Stimulated activated CD4-positive, alpha-beta T cell treated with anti-CD3 and anti-CD28 coated beads, Interleukin-1b, Interleukin-23, amount 100 ng/mL, for 1 hour (primary cell): ENCODE measurements at places on chromosomes 11 and 22.

DNA sequence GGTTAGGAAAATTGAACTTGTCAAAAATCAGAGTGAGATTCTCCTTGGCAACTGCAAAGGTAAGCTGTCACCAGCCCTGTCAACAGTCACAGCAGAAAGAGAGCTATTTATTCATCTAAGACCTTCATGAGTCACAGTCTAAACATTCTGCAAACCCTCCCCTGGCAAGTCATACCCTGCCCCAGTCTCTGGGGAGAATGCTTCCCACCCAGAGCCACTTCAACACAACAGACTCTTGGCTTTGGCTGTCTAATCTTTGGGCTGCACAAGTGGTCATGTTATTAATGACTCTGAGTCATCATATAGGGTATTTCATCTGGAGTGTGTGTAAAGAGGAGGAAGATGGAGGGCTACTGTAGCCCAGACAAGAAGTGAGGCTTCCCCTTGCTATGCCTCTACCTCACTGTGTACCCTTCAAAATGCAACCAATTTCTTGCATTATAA is 153.4 kb downstream of the CCDC34 start:
- no peak for DNase-seq

GRCh38 chr11:119580081-119580480 is 148.9 kb downstream of the NECTIN1 start:
- DNase-seq, result no peak

- no peak for DNase-seq
Observed at GRCh38 chr22:34308101-34308500, 387.8 kb upstream of the LARGE1 start.

GRCh38 chr11:110289472-110289871 is 6.9 kb downstream of the RDX start:
- DNase-seq, result no peak

GRCh38 chr22:36986242-36986821 is 32.9 kb downstream of the TST start:
- DNase-seq, result no peak

- DNase-seq, result no peak
Observed at GRCh38 chr11:66476841-66477251, 3.4 kb upstream of the DPP3 start.

DNA sequence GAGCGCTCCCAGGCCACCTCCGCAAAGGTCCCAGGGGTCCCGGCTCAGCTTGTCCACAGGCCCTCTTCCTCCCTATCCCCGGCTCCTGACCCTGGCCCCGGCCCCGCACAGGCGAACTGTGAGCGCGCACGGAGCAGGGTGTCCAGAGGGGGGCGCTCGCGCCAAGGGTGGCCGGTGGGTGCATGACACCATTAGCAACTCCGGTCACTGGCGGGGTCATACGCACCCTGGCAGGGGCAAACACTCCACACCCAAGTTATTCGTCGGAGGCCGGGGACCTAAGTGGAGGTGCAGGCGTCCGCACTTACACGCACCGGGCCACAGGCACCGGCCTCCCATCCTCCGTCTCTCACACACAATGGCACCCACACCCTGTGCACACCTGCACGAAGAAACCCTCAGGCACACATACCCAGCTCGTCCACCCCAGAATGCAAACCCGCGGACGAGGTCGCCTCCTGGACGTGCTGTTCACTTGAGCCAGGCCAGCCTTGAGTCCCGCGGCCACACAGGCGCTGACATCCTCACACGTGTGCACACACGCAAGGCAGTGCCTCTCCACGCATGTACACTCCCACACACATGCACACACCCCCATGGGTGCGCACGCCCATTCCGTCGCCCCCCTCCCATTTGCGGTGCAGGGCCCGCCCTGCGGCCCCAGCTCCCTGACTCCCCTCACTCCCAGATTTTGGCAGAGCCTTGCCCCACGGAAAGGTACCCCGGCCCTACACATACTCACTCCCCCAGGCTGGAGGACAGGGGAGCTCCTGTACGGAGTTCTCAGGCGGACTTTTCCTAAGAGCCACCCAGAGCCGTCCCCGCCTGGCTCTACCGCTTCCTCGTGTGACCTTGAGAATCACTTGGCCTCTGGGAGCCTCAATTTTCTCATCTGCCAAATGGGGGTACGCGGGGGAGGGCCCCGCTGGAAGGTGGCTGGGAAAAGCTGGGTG is at the start of gene RASGRP2:
RASGRP2 (minus strand) TSS at position 552 of the 953 bp plus-strand sequence. CDS start 1,276 bp downstream, outside the sequence.
- peak; percentile 61 for DNase-seq

- no peak for DNase-seq
Observed at GRCh38 chr11:127440616-127441015, 440.0 kb upstream of the KIRREL3 start.

DNA sequence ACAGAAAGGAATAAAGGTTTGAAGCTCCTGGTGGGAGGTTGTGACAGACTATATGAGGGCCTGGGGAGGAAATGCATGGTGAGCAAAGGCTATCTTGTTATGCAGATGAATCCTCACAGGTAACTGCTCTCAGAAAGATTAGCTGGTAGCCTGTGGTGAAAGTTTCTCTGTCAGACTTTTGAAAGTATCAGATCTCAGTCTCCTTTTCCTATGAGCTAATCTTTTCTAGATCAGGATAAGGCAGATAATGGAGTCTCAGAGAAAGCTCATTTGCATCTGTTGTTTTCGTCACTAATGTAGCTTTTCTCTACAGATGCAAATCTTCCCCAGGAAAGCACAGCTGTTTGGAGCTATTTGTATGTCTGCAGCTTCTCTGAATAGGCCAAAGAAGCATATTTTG is 21.0 kb upstream of the OR6X1 start:
- DNase-seq, result no peak

GRCh38 chr22:37633089-37633624 is 6.3 kb upstream of the SH3BP1 start:
- no peak for DNase-seq

DNA sequence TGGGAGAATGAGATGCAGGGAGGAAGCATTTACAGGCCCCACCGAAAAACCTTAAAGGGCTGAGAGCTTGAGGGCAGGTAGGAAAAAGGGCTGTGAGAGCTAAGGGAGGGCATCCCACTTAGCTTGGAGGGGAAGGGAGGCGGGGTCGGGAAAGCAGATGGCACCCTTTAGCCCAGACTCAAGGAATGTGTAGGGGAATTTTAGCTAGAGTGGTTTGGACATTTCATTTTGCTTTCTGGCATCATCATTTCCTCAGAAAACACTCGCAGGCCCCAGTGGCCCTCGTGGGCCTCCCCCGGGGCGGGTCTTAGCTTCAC is 846 bp upstream of the STIM1 start:
- DNase-seq, result no peak

- no peak for DNase-seq
Observed at GRCh38 chr11:1064167-1064566, 10.5 kb upstream of the MUC2 start.

- no peak for DNase-seq
Observed at GRCh38 chr22:46448333-46448732, 89.1 kb downstream of the CELSR1 start.

GRCh38 chr22:34198976-34199375 is 278.7 kb upstream of the LARGE1 start:
- no peak for DNase-seq

- DNase-seq, result no peak
Observed at GRCh38 chr11:44870181-44870580, 80.5 kb downstream of the TP53I11 start.

DNA sequence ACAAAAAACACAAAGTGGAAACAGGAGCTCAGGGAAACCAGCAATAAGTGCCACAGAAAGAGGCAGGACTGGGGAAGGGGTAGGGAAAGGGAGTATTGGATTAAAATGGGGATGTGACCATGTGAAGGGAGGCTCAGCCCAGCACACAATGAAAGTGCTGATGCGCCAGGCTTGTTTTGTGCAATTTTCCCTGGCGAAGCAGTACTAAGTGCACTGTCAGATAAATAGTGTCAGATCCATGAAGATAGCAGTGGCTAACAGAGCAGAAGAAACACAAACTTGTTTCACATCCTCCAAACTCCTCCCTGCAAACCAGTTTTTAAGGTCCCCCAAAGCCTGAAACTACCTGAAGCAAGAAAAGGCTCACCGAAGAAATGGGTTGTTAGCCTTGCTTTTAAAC is 50.7 kb upstream of the RAPSN start:
- no peak for DNase-seq

- DNase-seq, result no peak
Observed at GRCh38 chr11:12177739-12178338, 67.4 kb downstream of the MICAL2 start.

- DNase-seq, result no peak
Observed at GRCh38 chr11:37557990-37558389, 960.0 kb upstream of the RAG2 start.

DNA sequence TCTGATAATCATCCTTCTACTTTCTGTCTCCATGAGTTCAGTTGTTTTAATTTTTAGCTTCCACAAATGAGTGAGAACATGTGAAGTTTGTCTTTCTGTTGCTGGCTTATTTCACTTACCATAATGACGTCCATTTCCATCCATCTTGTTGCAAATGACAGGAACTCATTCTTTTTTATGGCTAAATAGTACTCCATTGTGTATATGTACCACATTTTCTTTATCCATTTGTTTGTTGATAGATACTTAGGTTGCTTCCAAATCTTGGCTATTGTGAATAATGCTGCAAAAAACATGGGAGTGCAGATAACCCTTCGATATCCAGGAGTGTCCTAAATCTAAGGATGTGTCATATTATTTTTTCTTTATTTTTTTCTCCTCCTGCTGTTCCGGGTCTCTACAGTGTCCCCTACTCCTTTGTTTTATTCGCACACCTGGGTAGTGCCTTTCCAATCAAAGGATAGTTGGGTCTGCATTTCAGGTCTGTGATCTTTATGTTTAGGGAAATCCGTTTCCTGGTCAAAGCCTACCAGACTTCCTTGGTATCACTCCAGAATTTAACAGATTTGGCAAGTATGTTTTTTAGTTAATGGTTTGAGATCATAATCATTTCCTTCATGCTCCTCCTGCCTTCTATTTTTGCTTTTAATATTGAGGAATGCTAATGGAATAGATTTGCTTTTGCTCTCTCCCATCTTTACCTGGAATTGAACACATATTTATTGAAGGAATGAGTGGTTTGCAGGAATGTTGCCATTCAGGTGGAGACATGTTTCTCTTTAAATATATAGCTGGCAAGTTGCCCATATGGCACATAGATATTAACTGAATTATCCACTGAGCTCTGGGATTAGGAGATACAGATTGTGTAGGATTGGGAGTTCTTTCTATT is 53.7 kb downstream of the ARHGEF12 start:
- DNase-seq, result no peak

- no peak for DNase-seq
Observed at GRCh38 chr11:1226986-1227550, 4.2 kb downstream of the MUC5B start.

GRCh38 chr11:128520206-128520887 is 67.0 kb downstream of the ETS1 start:
- DNase-seq, result no peak

DNA sequence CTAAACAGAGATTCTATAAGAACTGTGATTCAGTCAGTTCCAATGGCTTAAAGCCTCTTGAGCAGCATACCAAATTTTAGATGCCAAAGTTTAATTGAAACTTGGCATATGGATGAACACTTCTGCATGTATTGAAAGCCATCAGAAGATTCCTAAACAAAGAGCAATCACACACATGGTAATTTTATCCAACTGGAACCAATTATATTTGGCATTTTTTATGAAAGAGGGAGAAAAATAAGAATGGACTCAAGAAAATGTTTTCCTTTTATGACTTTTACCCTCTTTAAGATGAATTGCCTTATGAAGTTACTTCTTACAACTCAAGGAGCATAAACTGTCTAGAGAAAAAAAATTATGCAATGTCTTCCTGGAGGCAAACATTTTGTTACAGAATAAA is 7.4 kb downstream of the TRPC6 start:
- no peak for DNase-seq

DNA sequence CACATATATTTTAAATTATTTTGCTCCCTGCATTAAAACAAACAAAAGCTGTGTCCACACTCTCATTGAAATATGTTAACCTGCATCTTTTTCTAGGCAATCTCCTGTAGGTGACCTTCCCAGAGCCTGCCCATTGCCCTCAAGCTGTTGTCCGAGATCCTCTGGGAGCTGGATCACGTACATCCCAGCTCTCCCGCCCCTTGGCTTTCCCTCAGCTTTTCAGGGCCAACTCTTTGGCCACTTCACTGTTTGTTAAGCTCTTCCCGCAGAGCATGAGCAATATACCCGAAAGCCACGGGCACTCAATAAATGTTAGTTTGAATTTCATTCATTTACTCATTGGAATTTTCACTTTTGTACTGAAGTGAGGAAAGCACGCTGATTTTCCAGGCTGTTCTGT is 32.2 kb downstream of the ELMOD1 start:
- no peak for DNase-seq

DNA sequence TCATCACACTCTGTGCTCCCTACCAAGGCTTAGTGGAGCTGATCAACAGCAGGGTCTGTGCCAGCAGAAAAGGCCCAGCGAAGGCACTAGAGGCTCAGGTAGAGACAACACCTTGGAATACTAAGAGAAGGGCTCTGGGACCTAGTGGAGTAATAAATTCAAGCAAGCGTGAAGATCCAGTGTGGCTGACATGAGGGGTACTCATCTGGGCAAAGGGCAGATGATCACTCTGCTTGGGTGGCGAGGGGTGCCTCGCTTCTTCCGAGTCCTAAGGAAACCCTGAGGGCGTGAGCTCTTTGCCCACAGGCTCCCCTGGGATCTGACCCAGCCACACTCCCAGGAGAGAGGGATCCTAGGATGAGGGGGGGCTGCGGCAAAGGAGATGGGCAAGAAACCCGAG is 3.5 kb upstream of the TPBGL start:
- DNase-seq, result no peak

DNA sequence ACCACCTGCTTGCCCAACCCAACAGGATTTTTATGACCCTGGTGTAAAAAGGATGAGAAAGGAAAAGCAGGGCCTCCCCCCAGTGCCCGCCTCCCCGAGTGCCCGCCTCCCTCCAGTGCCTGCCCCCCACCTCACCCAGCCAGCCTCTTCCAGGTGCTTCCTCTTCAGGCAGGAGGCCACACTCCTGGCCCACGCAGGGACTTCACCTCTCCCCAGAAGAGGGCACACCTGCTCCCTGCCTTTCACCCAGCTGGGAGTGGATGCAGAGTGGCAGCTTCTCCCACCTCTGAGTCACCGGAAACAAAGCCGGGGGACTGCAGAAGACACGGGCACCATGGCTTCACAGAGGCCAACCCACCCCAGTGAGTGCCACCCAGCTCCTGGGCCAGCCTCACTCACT is 16.1 kb downstream of the CPT1A start:
- no peak for DNase-seq

DNA sequence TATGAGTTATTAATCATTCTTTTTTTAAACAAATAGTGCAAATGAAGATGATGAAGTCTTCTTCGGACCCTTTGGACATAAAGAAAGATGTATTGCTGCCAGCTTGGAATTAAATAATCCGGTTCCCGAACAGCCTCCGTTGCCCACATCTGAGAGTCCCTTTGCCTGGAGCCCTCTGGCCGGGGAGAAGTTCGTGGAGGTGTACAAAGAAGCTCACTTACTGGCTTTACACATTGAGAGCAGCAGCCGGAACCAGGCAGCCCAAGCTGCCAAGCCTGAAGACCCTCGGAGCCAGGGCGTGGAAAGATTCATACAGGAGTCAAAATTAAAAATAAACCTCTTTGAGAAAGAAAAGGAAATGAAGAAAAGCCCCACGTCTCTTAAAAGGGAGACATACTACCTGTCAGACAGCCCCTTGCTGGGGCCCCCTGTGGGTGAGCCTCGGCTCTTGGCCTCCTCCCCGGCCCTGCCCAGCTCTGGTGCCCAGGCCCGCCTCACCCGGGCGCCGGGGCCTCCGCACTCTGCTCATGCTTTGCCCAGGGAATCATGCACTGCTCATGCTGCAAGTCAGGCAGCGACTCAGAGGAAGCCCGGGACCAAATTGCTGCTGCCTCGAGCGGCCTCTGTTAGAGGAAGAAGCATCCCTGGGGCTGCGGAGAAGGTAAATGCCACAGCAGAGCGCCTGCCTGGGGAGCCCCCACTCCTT is 11.8 kb downstream of the GTSE1 start:
- DNase-seq, result no peak

GRCh38 chr11:22633354-22633902 is 7.8 kb upstream of the FANCF start:
- DNase-seq, result no peak
